SK-MEL-5 (cell line): ENCODE measurements at places on chromosomes 6 and 20. TPM values are rescaled to one million over a fixed set of nuclear protein-coding genes. Genes with fewer than 3 reads are reported as not detected.

Gene ARHGAP40
- total RNA-seq, result 0.08 TPM in 1 of 2 replicates, not detected in the other

Gene PRR18
- total RNA-seq, result not detected in 2 replicates

Gene FARS2
- total RNA-seq, result 24.4 and 25.6 TPM in 2 replicates

Gene SLC4A11
- total RNA-seq, result 0.82 and 1.8 TPM in 2 replicates

Gene VSX1
- total RNA-seq, result not detected in 2 replicates

Gene RPN2
- 628 and 702 TPM in 2 replicates for total RNA-seq

Gene PMEPA1
- 2.4 and 5.7 TPM in 2 replicates for total RNA-seq

Gene NRSN1
- not detected in 2 replicates for total RNA-seq

Gene BCAS4
- 4.4 and 7.0 TPM in 2 replicates for total RNA-seq

Gene KCNK5
- 0.32 and 0.79 TPM in 2 replicates for total RNA-seq

Gene LGSN
- 0.32 TPM in 1 of 2 replicates, not detected in the other for total RNA-seq

Gene CST4
- total RNA-seq, result not detected in 2 replicates

Gene SYNDIG1
- not detected in 2 replicates for total RNA-seq

Gene C20orf204
- 0.37 and 0.59 TPM in 2 replicates for total RNA-seq

Gene LRRN4
- not detected in 2 replicates for total RNA-seq

Gene CYB5R4
- total RNA-seq, result 14.5 and 16.5 TPM in 2 replicates

Gene E2F1
- total RNA-seq, result 16.7 and 18.9 TPM in 2 replicates

Gene MOXD1
- 17.2 and 17.6 TPM in 2 replicates for total RNA-seq

Gene SLC25A27
- total RNA-seq, result 2.1 and 6.5 TPM in 2 replicates

Gene AGPAT1
- total RNA-seq, result 77.8 and 85.2 TPM in 2 replicates

Gene C6orf58
- total RNA-seq, result not detected in 2 replicates

Gene WASF1
- total RNA-seq, result 3.7 and 5.0 TPM in 2 replicates

Gene FRS3
- 0.61 and 2.2 TPM in 2 replicates for total RNA-seq

Gene GABRR1
- total RNA-seq, result not detected in 2 replicates

Gene TRIM40
- total RNA-seq, result not detected in 2 replicates

Gene DSP
- total RNA-seq, result 2.0 and 2.2 TPM in 2 replicates

Gene PLAGL2
- 3.6 and 4.1 TPM in 2 replicates for total RNA-seq

Gene SAMD5
- 1.8 and 2.2 TPM in 2 replicates for total RNA-seq

Gene COL10A1
- not detected in 2 replicates for total RNA-seq

Gene SASH1
- total RNA-seq, result 43.7 and 55.0 TPM in 2 replicates

Gene GUCA1A
- not detected in 2 replicates for total RNA-seq

Gene HRH3
- not detected in 2 replicates for total RNA-seq

Gene JPH2
- 0.08 and 0.13 TPM in 2 replicates for total RNA-seq

Gene TMEM200A
- 0.16 and 0.21 TPM in 2 replicates for total RNA-seq

Gene HLA-DMB
- 1.9 and 2.6 TPM in 2 replicates for total RNA-seq

Gene NUP153
- total RNA-seq, result 42.1 and 49.0 TPM in 2 replicates

Gene RRBP1
- total RNA-seq, result 108 and 139 TPM in 2 replicates

Gene BTNL2
- not detected in 2 replicates for total RNA-seq

Gene GTSF1L
- total RNA-seq, result not detected in 2 replicates

Gene SLC17A4
- total RNA-seq, result not detected in 2 replicates

Gene TGM3
- total RNA-seq, result not detected in 2 replicates

Gene ZNF322
- 47.5 and 54.1 TPM in 2 replicates for total RNA-seq

Gene LATS1
- total RNA-seq, result 12.8 and 17.1 TPM in 2 replicates

Gene PRL
- not detected in 2 replicates for total RNA-seq

Gene VSTM2L
- 0.34 and 0.51 TPM in 2 replicates for total RNA-seq

Gene DEF6
- 0.45 and 0.71 TPM in 2 replicates for total RNA-seq

Gene ARMH2
- total RNA-seq, result not detected in 2 replicates

Gene HLA-DQA1
- 0.08 and 0.37 TPM in 2 replicates for total RNA-seq

Gene MTFR2
- 2.7 and 5.4 TPM in 2 replicates for total RNA-seq
